ENCODE measurements at places on chromosomes 1 and 21.
A peak's percentile ranks its signal among the peaks of the same experiment; 100 is the strongest.

GRCh38 chr1:17309426-17310067 is 1.6 kb downstream of the PADI4 start:
- H3K27ac ChIP-seq: peak overlapping the region; percentile 34
- no peak for DNase-seq
- no peaks in the 10 kb centered on the region for H3K36me3 ChIP-seq

DNA sequence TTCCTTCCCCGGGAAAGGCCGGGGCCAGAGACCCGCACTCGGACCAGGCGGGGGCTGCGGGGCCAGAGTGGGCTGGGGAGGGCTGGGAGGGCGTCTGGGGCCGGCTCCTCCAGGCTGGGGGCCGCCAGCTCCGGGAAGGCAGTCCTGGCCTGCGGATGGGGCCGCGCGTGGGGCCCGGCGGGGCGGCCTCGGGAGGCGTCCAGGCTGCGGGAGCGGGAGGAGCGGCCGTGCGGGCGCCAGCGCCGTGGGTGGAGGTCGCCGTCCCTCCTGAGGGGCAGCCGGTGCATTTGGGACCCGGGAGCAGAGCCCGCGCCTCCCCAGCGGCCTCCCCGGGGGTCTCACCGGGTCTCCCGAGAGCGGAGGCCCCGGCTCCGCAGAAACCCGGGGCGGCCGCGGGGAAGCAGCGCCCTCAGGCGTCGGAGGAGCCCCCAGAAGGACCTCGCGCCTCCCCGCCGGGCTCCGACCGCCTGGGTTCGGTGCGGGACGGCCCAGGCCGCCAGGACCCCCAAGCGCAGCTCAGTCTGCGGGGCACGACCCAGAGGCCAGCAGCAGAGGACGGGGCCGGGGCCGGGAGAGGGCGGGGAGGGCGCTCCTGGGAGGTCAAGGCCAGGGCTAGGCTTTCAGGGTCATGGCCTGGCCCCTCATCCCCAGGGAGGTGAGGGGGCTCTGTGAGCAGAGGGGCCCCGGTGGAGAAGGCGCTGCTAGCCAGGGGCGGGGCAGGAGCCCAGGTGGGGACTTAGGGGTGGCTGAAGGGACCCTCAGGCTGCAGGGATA is 7.2 kb upstream of the SLX9 start:
- DNase-seq: peak; percentile 69
- H3K27ac ChIP-seq: no peak overlapping the region
- H3K36me3 ChIP-seq: peaks cover 8% of the 10 kb centered on the region
- H3K4me1 ChIP-seq: peaks cover 42% of the 10 kb centered on the region

DNA sequence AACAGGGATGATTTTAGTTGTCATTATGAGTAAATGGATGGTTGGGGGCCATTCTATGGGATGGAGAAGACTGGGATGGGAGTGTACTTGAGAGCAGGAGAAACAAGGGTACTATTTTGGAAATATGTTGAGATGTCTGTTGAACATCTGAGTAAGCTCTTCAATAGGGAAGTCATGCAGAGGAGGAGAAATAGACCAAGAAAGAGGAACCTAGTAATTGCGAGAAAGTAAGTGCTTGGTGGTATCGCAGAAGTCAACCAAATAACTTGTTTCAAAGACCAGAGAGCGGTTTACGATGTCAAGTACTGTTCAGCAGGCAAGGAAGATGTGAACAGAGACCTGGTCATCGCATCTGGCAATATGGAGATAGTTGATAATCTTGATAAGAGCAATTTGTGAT is 22.4 kb upstream of the CHRM3 start:
- H3K4me1 ChIP-seq: no peaks in the 10 kb centered on the region
- DNase-seq: no peak
- H3K36me3 ChIP-seq: no peaks in the 10 kb centered on the region
- H3K27me3 ChIP-seq: peaks cover 3% of the 10 kb centered on the region
- H3K4me3 ChIP-seq: no peak overlapping the region
- H3K27ac ChIP-seq: no peak overlapping the region

GRCh38 chr1:100708476-100709062 is 11.0 kb upstream of the VCAM1 start:
- H3K4me1 ChIP-seq: peaks cover 12% of the 10 kb centered on the region
- DNase-seq: no peak
- H3K27me3 ChIP-seq: peaks cover 7% of the 10 kb centered on the region
- H3K36me3 ChIP-seq: no peaks in the 10 kb centered on the region
- no peak overlapping the region for H3K27ac ChIP-seq
